ENCODE measurements at places on chromosomes 3 and 15.

- no peak for DNase-seq
Observed at GRCh38 chr3:152828075-152828840, 6.7 kb upstream of the P2RY1 start.

- DNase-seq = no peak
Observed at GRCh38 chr3:144273601-144274000, 302.0 kb downstream of the DIPK2A start.

GRCh38 chr3:124812291-124813265 is 74.6 kb downstream of the ITGB5 start:
- DNase-seq = no peak

GRCh38 chr15:80558631-80559319 is 136.3 kb upstream of the ABHD17C start:
- DNase-seq = no peak

- no peak for DNase-seq
Observed at GRCh38 chr15:87576486-87577176, 679.9 kb downstream of the NTRK3 start.

DNA sequence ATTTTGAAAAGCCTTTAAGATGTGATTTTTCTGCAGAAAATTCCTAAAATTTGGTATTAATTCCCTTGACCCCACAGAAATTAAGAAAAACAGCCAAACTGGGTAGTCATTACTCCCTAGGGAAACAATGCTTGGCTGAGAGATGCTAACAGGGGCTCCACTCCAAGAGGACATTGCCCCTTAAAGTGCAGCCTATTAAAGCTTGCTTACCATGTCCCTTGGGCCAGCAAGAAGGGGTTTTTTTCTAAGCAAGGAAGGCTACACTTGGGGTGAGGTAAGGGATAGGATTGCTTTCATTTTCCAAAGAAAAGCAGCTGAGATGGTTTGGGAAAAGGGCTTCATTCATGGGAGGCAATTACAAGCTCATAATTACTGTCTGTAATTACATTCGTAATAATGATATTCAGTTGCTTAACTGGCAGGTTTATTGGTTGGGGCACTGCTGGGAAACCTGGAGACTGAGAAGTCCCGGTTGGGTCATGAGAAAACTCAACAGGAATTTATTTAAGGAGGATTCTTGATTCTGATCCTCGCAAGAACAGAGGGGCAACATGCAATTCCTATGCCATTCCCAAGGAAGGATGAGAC is 247.5 kb downstream of the NR1D2 start:
- DNase-seq = no peak

GRCh38 chr3:51680663-51681230 is 9.7 kb downstream of the TEX264 start:
- DNase-seq = no peak

GRCh38 chr3:62551556-62551955 is 178.2 kb upstream of the FEZF2 start:
- no peak for DNase-seq

DNA sequence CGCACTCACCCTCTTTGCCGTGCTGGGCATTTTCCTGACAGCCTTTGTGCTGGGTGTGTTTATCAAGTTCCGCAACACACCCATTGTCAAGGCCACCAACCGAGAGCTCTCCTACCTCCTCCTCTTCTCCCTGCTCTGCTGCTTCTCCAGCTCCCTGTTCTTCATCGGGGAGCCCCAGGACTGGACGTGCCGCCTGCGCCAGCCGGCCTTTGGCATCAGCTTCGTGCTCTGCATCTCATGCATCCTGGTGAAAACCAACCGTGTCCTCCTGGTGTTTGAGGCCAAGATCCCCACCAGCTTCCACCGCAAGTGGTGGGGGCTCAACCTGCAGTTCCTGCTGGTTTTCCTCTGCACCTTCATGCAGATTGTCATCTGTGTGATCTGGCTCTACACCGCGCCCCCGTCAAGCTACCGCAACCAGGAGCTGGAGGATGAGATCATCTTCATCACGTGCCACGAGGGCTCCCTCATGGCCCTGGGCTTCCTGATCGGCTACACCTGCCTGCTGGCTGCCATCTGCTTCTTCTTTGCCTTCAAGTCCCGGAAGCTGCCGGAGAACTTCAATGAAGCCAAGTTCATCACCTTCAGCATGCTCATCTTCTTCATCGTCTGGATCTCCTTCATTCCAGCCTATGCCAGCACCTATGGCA is 41.1 kb upstream of the CSTA start:
- DNase-seq = no peak

GRCh38 chr15:25092661-25093060 is 137.9 kb downstream of the SNRPN start:
- DNase-seq = no peak

DNA sequence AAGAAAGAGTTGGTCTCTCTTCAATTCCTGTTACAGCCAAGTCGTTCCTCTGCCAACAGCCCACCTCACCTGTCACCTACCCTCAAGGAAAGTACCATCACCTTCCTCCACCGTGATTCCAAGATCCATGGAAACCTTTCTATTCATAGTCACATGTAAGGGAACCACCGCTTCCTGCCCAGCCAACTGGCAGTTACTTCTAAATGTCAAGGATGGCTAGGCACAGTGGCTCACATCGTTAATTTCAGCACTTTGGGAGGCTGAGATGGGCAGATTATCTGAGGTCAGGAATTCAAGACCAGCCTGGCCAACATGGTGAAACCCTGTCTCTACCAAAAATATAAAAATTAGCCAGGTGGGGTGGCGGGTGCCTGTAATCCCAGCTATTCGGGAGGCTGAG is 82.8 kb downstream of the FOXP1 start:
- DNase-seq = no peak

GRCh38 chr3:29267226-29267625 is 13.6 kb upstream of the RBMS3 start:
- no peak for DNase-seq

GRCh38 chr3:189295089-189295488 is 123.3 kb downstream of the TPRG1 start:
- no peak for DNase-seq

DNA sequence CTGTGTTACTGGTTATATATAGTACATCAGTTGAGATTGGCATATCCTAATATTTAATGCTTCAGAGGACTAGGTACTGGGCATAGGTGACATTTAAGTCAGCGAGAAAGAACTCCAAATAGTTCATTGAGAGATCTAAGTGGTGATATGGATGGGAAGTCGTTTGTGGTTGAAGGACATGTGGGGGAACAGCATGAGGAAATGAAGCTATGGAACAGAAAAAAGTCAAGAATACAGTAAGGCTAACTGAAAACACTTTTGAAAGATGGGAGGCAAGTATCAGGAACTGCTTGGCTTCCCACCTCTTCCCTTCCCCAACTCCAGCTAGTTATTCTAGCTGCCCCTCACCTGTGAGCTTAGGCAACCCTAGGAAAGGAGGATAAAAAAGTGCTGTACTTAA is 3.7 kb upstream of the MYO5A start:
- DNase-seq = no peak

DNA sequence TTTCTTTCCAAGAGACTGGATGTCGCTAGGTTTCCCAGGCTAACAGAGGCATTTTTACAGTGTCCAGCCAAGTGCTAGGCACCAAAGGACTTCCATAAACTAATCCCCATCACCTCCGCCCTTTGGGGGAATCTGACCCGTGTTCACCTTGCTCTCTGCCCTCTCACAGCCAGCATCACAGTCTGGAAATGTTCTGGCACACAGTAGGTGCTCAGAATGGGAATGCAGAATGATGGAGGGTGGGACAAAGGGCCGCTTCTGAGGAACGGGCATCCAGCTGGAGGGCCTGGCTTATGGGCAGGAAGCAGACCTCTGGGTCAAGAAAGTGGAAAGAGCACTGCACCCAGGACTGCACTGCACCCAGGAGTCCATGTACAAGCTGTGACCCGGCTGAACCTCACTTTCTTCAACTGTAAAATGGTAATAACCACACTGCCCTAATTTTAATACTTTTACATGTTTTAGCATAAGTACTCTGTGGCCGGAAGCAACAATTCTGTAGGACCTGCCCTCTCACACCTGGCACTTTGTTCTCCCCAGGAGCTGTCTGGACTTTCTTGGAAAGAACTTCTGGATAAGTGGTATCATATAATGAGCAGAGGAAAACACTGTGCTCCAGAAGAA is 901 bp upstream of the NMB start:
- DNase-seq = no peak

- DNase-seq = no peak
Observed at GRCh38 chr3:1469687-1470086, 376.9 kb downstream of the CNTN6 start.

DNA sequence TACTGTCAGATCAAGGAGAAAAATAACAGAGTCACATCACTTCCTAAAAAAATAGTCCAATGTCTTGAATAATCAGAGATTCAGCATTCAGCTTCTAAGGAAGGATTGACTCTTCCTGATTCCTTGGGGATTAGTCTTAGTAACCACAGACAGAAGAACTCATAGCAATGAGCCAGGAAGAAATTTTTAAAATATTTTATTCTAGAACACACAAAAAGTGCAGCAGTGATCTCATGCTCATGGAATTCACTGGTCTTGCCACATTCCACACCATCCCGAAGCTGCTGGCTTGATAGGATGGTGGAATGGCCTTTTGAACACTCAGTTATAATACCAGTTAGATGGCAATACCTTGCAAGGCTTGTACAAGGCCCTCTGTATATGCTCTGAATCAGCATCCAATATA is 43.0 kb upstream of the ABI3BP start:
- no peak for DNase-seq

DNA sequence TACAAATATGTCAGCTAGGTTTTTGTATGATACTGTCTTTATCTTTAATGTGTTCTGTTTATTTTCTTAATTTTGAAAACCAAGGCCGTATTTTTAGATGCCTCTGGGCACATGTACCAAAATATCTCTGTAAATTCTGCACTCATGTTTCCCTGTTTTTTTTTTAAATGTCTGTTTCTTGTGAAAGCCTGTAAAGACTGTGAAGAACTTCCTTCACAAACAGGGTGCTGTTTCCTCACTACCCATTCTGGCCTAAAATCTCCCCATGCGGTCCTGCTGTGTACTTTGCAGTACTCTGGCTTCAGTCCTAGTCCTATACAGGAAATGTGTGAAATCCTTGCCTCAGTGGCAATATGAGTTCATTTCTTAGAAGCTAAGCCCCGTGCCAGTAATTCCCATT is 133.4 kb upstream of the ZBTB20 start:
- DNase-seq = no peak

- no peak for DNase-seq
Observed at GRCh38 chr3:132783152-132783551, 60.9 kb upstream of the NPHP3 start.

DNA sequence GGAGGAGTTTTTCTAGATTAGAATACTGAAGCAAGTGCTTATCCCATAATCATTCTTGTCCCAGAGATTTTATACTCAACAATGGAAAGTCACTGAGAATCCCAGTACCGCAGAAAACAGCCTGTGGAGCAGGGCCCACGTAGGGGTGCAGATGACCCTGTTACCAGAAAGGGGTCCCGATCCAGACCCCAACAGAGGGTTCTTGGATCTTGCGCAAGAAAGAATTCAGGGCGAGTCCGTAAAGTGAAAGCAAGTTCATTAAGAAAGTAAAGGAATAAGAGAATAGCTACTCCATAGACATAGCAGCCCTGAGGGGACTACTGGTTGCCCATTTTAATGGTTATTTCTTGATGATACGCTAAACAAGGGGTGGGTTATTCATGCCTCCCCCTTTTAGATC is 2.6 kb downstream of the GCNT3 start:
- no peak for DNase-seq

Measured in activated CD4-positive, alpha-beta T cell treated with anti-CD3 and anti-CD28 coated beads for 1 hour (primary cell).